ENCODE measurements at places on chromosomes 7 and 10. TPM values are rescaled to one million over a fixed set of nuclear protein-coding genes. Genes with fewer than 3 reads are reported as not detected.

GJC3 gene
- polyA plus RNA-seq = not detected

CLDN4 gene
- polyA plus RNA-seq = 0.10 TPM

SNX13 gene
- polyA plus RNA-seq = 21.0 TPM

SFTPA1 gene
- not detected for polyA plus RNA-seq

CHN2 gene
- 1.4 TPM for polyA plus RNA-seq

PNLIPRP1 gene
- not detected for polyA plus RNA-seq

TMEM196 gene
- polyA plus RNA-seq = not detected
